CD4-positive, CD25-positive, alpha-beta regulatory T cell (primary cell): ENCODE measurements at places on chromosomes 7 and 10. TPM values are rescaled to one million over a fixed set of nuclear protein-coding genes. Genes with fewer than 3 reads are reported as not detected.
A peak's percentile ranks its signal among the peaks of the same experiment; 100 is the strongest.

DNA sequence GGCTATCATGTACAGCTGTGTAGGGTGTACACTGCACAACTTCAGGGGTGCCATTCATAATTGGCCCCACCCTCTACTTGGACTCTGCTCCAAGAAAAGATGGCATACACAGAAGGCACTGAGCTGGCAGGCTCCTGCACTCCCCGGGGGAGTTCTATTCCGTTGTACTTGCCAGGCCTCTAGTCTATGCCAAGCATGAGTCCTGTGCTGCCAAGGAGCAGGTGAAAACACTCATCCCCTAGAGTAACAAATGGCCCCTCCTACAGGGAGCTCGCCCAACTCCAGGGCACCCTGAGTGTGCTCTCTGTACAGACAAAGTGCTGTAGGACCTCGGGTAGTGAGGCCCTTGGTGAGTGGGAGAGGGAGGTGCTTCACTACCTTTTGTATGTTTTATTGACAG, 127.2 kb downstream of the SLIT1 start:
- no peak for DNase-seq

GRCh38 chr7:102433219-102434038, at the start of gene ORAI2:
TSS of gene ORAI2 (plus strand) at chr7:102433575. CDS start at chr7:102438957, 5,382 bp downstream.
- peak; percentile 85 for DNase-seq

DNA sequence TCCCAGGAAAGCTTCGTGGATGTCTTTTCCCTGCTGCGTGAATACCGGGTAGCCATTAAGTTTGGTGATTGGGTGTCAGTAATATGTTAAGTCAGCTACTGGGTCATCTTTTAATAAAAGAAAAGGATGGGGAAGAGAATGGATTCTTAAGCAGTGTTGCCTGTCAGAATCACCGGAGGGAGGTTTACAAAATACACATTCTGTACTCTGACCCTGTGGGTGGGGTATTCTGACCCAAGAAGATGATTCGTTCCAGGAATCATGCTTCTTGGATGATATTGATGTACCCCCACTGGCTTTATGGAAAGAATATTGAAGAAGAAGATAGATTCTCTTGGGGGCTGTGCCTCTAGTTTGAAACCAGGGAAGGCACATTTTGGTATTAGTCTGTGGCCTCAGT, 18.3 kb downstream of the SGPL1 start:
- no peak for DNase-seq

DNA sequence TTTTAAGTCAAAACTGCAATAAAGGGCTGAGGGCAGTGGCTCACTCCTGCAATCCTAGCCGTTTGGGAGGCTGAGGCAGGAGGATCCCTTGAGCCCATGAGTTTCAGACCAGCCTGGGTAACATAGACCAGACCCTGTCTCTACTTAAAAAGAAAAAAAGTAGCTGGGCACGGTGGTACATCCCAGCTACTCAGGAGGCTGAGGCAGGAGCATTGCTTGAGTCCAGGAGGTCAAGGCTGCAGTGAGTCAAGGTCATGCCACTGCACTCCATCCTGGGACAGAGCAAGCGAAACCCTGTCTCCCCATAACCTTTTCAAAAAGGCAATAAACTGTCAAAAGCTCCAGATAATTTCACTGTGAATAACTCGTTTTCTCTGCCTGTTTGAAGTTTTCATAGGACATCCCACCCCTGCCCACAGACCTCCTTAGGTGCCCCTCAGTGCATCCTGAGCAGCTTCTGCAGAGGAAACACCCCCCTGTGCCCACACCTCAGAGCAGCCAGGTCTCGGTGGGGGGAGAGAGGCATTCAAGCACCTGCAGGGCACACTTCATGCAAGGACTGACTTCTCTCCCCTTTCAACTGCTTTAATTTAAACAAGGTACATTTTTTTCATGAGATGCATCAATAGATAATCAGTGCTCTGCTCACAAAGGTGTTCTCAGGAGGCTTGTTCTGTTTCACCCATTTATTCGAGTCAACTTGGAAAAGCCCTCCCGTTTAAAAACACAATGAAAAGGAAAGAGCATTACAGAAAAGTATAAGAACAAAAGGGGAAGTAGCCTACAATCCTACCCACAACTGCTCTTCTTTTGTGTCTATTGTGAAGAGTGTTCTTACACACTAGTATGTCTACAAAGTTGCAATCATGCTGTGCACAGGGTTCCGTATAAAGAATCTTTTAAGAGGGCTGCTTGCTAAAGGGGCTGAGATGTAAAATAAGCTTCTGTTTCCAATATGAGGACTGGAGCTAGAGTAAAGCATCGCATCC, 104.9 kb downstream of the KMT2E start:
- no peak for DNase-seq

- DNase-seq, result no peak
These were observed 58.1 kb downstream of the SVIL start for GRCh38 chr10:29576681-29577080.

GRCh38 chr7:113824117-113824823, 94.5 kb downstream of the PPP1R3A start:
- DNase-seq, result no peak

DNA sequence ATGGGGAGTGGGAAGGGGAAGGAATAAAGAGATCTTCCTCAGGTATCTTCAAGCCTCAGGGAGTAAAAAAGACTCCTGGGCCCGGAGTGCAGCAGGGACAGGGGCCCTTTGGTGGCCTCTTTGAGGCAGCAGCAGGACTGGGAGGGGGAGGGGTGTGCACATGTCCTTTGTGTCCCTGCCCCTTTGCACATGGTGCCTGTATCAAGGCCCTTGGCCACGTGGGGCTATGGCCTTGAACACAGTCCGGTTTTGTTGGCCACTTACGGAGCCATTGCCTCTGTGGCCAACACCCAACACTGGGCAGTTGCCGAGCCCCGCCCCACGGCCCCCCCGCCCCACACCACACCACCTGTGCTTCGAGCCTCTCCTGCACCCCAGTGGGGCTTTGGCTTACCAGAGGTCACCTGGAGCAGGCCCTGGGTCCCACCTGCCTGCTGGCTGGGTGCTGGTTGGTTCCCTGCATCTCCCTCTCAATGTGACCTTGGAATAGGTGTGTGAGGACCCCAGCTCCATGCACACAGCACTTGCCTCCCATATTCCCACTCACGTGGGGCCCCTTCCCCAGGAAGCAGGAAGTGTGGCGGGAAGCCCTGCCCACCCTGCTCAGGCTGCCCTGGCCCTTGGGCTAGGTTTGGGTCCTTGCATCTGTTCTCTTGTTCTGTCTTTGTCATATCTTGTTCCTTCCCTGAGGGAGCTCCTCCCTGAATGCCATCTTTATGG, 5.4 kb downstream of the SAP25 start:
- DNase-seq, result no peak

DNA sequence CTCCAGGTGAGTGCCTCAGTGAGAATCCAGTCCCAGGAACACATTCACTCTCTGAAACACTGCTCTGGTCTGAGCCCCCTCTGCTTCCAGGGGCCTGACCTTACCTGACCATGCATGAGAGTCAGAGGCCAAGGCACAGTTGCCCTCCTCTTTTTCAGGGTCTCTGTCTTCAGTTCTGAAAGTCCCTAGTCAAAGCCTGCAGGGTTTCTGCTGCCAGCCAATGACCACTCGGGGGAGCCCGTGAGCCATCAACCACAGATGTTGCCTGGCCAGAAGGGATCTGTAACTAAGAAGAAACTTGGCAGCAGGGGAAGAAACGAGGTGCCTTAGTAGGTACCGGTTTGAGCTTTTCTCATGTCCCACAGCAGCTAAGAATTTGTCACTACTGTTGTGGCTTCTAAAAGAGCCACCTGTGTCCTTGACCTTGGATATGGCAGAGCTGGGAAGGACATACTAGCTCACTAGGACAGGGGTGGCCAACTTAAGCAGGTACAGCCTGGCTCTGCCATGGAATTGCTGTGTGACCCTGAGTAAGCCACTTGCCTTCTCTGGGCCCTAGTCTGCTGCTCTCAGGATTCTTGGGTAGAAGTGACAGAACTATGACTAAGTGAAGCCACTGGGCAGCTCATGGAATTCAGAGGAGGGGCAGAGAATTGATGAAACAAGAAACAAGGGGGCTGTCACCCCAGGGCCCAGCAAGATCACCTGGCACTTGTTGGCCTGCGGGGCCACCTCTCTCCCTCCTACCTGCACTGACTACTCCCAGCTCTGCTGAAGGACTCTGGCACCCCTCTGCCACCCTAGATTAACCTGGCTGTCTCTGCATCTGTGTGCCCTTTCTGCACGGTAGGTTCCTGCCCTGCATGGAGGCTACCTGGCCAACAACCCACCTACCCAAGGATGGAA, 83.8 kb upstream of the GPR26 start:
- DNase-seq, result peak; percentile 57

DNA sequence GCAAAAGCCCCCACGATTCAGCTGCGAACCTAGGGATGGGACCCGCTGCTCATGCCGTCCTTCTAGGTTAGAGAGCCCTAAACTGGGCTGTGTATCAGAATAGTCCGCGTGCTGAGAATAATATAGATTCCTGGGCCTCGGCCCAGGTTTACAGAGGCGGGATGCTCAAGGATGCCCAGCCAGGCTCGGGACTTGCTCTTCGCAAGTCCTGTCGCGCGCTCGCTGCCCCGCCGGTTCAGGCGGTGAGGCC, 266 bp upstream of the STMP1 start:
- DNase-seq, result no peak

DNA sequence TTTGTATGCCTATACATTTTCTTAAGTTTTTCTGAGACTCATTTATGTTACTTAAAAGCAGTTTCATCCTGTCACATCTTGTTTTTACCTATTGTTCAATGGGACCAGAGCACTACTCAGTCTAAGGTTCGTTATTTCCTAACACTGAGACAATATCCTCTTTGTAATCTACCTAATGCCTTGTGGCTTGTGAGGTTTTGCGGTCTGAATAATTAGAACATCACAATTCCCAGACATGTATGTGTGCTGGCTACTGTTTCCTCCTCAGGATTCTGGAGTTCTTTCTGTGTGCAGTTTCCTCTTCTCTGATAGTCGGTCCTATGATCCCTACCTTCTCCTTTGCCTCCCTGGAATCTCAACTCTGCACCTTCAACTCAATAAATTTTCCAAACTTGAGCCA, 620.2 kb downstream of the ANKRD7 start:
- no peak for DNase-seq

GRCh38 chr7:153087498-153087897, 327.9 kb downstream of the ACTR3B start:
- DNase-seq, result no peak

- no peak for DNase-seq
These were observed 5.9 kb downstream of the ZNF488 start for GRCh38 chr10:47378183-47378510.

GRCh38 chr10:71618598-71618997, 101.0 kb downstream of the C10orf105 start:
- DNase-seq, result no peak

DNA sequence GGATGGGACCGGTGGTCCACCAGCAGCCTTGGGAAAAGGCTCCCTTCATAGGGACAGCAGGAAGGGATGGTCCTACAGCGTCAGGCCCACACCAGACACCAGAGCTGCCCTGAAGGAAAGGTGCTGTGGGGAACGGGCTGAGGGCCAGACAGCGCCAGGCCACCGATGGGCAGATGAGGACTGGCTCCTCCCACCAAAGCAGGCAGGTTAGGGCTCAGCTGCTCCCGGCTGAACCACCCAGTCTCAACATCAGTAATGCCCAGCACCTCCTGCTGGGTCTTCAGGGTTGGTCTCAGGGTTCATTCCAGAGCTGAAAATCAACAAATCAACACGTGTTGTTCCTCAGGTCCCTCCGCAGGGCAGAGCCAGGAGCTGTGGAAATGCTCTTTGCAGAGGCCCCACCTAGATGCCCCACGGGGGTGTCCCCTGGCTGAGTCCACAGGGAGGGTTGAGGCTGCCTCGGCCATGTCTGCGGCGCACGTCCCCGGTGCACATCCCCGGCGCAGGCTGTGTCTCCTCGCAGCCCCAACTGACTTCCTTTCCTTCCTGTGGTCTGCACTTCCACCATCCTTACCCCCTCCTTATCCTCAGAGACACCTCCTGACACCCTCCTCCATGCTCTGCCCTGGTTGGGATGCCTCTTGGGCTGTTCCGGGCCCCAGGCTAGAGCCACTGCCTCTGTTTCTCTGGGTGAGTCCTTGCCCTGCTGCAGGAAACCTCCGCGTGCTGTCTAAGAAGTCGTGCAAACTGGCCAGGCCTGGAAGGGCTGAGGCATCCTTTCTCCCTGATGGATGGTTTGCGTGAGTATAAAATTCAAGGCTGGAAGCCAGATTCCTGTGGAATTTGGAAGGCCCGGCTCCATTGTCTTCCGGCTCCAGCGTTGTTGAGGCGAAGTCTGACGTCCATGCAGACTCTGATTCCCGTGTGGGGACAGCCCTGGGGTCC, 32.8 kb upstream of the CFAP46 start:
- no peak for DNase-seq

DNA sequence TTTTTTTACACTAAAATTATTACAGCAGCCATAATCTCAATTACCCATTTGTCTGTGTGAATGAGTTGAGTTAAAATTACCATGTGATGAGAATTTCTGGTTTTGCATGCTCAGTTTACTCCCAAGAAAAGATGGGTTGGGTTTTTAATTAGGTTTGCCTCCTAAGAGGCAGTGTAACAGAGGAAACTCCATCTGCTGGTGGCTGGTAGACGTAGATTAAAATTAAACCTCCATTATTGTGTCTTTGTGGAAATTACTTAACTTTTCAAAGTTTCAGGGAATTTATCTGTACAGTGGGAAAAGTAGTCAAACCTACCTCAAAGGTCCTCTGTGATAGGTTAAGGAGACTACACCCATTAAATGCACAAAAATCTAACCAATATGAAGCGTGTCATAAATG, 954.2 kb downstream of the PCDH15 start:
- DNase-seq, result no peak

- DNase-seq, result no peak
These were observed 181.7 kb downstream of the PARD3 start for GRCh38 chr10:34633374-34633773.

GRCh38 chr10:6100370-6100769, 11.5 kb downstream of the RBM17 start:
- DNase-seq, result no peak

DNA sequence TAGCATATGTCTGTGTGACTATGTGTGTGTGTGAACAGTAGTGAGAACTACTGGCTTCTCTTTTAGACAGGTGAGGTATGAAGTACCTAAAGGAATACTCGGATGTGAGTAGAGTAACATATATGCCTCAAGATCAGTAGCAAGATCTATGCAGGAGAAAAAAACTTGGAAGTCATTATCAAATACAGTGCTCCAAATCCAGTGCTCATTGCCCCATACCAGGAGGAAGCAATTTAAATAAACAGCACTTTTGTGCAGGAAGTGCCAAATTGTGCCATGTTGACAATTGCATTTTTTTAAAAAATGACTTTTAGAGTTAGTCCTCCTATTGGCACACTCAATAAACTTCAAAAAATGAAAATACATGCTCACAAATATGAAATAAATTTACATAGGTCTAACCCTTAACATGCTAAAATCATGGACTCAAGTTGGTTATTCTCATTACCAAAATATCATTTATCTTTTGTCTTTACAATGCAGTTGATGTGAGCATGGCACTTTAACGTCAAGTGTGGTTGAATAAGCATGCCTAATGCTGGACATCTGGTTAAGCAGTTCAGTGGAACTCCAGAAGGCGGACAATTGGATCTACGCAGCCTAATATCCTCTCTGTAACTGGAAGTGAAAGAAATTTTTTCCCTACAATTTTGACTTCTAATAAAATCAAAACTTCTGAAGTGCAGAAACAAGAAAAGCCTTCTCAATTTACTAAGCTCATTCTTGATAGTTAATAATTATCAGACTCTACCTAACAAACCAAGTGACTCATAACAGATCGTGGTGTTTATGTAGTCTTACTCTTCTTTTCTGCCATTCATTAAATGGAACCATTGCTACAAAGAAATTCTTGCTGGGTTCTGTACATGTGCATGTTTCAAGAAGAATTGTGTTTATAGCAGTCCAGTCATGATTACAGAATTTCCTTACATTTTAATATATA, 195.2 kb downstream of the MDFIC start:
- no peak for DNase-seq

Gene IQCE
- 0.69 TPM for polyA plus RNA-seq

Gene DMBT1
- not detected for polyA plus RNA-seq

Gene ZNF746
- polyA plus RNA-seq, result 8.6 TPM

Gene CCDC3
- not detected for polyA plus RNA-seq

Gene CSGALNACT2
- 17.2 TPM for polyA plus RNA-seq
